ENCODE measurements at places on chromosomes 11 and 22.
A peak's percentile ranks its signal among the peaks of the same experiment; 100 is the strongest.

DNA sequence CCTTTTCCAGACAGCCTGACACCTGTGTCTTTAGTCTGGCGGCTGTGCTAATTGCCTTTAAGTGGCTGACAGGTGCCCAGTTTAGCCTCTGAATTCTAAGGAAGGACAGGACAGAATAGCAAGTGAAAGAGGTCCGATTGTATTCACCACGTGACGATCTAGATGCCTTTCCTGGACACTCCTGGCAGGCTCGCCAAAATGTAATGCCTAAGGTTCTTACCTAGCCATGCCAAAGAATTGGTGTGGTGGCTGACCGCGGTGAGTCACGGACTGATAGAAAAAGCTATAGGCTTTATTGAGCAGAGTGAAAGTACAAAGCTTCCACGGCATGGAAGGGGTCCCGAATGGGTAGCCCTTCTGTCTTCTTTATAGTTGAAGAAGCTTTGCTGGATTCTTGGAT lies 26.7 kb downstream of the ANKRD42 start:
- DNase-seq, result no peak

GRCh38 chr11:86214710-86215109 lies 29.8 kb upstream of the EED start:
- peak; percentile 80 for DNase-seq

DNA sequence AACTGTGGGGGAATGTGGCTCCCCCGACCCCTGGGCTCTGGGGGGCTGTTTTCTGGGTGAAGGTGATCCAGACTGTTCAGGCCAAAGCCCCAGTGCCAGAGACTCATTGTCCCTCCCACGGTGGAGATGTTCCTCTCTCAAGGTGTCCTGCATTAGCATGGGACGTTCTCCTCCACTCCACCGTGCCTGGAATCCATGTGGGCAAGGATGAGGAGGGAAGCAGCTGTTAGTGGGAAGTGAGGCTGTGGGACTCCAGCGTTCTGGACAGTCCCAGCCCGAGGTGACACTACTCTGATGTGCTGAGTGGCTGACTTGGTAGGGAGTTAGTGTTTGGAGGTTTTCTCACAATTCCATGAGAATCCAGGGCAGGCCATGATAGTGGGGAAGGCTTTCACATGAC lies 31.4 kb upstream of the CLDN5 start:
- no peak for DNase-seq

DNA sequence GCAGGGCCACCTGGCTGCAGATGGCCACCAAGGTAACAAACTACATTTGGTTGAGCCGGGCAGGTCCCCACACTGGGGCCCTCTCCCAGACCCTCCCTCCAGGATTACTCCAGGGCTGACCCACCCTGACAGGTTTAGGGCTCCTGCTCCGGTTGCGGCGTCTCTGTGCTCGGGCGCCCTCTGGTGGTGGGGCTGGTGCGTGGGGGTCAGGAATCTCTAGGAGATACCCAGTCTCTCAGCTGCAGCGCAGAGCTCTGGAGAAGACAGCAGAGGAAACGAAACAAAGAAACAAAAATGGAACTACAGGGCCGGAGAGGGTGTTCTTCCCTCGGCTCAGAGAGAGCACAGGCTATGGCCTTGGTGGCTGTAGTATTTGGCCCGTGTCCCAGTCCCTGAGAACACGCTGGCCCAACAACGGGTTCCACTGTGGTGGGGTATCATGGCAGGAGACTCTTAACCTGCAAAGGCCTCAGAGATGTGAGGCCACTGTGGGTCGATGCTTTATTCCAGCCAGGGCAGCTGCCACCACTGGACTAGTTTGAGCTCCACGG lies 2.4 kb downstream of the C11orf96 start:
- peak; percentile 79 for DNase-seq

GRCh38 chr11:111370902-111371578 lies 8.0 kb downstream of the POU2AF1 start:
- DNase-seq, result peak; percentile 55

- peak; percentile 96 for DNase-seq
These were observed 12.7 kb upstream of the IL2RB start for GRCh38 chr22:37162221-37163095.

DNA sequence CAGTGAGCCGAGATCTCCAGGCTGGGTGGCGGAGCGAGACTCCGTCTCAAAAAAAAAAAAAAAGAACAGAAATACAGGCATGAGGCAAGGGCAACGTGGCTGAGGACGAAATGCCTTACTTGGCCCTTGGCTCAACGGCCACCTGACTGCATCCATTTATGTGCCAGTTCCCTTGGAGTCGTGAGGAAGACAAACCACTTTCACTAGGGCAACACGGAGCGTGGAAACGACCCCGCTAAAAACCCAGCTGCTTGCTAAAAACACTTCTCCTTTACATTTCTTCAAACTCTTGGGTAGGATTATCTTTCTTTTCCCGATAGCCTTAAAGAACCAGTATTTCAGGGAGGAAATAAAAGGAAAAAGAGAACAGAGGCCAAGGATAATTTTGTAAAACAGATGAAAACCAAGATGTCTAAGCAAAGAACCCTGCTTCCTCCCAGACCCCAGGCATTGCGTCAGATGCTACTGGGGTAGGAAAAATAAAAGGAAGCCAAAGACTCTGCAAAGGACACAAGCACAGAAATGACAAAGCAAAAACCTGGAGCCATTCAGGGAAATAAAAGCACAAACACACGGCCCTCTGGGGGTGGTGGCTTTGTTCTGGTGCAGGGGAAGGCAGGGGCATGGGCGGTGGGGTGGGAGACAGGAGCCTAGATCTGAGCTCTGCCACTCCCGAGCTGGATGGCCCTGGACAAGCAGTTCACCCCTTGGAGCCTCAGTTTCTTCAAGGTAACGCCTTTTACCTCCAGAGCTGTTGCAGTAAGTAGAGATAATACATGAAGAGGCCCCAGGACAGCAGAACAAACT lies 37.0 kb downstream of the PC start:
- DNase-seq, result no peak

- DNase-seq, result peak; percentile 78
These were observed 1.2 kb downstream of the BIRC3 start for GRCh38 chr11:102318469-102318868.

GRCh38 chr22:41844513-41844912 lies 11.6 kb downstream of the SREBF2 start:
- no peak for DNase-seq

- peak; percentile 87 for DNase-seq
These were observed 5.4 kb downstream of the GRK2 start for GRCh38 chr11:67271541-67272284.

GRCh38 chr11:12528487-12528886 lies 145.7 kb upstream of the TEAD1 start:
- DNase-seq, result no peak

DNA sequence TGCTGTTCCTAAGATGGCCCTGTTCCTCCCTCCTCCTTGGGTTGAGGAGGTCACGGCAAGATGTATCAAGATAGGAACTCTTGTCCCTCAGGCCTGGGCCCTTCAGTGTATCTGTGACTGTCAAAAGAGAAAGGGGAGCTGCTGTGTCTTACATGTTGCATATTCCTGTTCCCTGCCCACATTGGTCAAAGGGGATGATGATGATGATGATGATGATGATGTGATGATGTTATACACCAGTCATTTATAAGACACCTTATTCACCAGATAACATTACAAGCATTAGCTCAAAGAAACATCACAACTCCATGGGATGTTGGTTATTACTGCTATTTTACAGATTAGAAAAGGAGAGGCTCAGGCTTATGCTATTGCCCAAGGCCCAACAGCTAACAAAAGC lies 13.7 kb downstream of the FXYD6 start:
- peak; percentile 7 for DNase-seq

DNA sequence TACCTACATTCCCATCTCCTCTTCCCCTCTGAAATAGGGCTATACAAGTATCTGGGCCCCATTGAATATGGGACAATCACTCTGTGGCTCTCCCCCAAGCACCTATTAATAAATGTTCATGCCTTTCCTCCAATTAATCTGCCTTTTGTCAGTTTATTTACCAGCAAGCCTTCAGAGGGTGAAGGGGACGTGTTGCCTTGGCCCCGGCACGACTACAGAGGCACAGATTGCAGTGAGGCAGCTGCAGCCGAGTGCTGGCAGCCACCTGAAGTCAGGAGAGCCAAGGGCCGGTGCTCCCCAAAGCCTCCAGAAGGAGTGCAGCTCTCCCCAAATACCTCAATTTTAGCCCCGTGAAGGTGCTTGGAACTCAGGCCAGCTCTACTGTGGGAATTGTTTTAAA lies 580.9 kb upstream of the B3GAT1 start:
- DNase-seq, result no peak

DNA sequence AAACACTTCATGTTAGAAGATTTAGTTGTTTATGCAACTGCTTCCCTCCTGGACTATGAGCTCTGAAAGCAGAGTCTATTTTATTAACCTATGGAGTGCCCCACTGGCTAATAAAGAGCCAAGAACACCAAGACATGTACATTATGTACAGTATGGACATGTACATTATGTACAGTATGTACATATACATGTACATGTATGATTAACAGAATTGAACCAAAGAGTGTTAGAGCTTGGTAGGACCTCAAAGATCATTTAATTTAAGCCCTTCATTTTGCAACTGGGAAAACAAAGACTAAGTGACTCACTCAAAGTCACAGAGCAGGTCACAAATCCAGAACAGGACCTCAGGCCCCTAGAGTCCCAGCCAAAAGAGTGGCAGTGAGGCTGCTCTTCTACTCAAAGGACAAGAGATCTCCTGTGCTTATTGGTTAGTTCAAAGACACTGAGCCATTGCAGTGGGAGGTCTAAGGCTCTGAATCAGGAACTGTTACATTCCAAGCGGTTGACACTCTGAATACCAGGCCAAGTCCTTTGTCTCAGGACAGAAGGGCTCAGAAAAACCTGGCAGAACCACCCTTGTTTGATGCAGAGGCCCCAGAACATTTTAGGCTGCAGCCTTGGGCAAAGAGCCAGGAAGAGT lies 103.8 kb downstream of the FAM168A start:
- no peak for DNase-seq

GRCh38 chr11:57903441-57904123 lies 120.1 kb upstream of the OR9Q1 start:
- no peak for DNase-seq

- no peak for DNase-seq
These were observed 38.4 kb upstream of the HORMAD2 start for GRCh38 chr22:30041881-30042280.

- peak; percentile 86 for DNase-seq
These were observed 9.0 kb upstream of the AHNAK start for GRCh38 chr11:62555464-62556107.

DNA sequence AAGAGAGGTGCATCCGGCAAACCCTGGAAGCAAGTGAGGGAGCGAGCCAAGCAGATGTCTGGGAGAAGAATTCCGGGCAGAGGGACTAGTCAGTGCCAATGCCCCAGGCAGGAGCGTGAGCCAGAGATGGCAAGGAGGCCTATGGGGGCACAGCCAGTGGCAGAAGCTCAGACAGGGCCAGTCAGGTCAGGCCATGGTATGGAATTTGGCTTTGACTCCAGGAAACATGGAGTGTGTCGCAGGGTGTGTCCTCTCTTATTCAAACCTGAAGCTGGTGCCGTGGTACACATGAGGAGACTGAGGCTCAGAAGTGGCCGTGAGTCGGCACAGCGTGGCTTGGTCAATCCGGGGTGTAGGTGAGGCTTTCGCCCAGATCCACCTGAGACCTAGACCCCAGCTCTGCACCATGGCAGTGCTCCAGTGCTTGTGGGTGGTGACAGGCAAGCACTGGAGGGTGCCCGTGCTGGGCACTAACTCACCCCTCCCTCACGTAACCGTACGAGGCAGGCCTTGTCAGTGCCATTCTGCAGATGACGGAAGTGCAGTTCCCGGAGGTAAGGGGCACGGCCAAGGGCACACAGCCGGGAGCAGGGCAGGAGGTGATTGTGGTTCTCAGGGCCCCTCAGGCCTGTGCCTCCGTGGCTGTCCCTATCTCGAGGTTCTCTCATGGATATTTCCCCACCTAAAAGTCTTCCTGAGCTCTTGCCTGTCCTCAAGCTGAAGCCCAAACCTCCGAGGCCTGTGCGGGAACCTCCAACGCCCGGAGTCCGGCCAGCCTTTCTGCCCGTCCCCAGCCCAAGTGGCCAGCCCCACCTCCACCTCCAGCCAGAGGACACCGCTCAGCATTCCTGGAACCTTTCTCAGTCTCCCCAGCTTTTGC lies 10.6 kb upstream of the SPI1 start:
- DNase-seq, result no peak

- no peak for DNase-seq
These were observed 590.2 kb upstream of the LRRC4C start for GRCh38 chr11:42049650-42050049.

DNA sequence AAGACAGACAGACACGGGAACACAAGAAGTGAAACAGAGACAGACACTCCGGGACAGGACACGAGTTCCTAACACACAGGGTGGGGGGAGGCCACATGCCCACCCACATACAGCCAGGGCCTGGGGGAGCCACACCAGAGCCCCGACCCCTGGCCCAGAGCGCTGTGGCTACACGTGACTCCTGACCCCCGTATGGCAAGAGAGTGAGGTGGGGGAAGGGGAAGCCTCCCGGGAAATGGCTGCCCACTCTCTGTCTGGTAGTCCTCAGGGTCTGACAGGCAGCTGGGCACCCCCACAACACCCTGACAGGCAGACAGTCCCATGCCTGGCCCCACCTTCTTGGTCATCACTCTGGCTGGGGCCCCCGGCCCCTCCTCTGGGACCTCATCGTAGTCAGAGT lies 38.6 kb upstream of the PDE2A start:
- no peak for DNase-seq

GRCh38 chr22:24420072-24420976 lies 7.1 kb upstream of the ADORA2A start:
- no peak for DNase-seq

- DNase-seq, result no peak
These were observed 95.5 kb downstream of the CEP164 start for GRCh38 chr11:117423046-117423575.

DNA sequence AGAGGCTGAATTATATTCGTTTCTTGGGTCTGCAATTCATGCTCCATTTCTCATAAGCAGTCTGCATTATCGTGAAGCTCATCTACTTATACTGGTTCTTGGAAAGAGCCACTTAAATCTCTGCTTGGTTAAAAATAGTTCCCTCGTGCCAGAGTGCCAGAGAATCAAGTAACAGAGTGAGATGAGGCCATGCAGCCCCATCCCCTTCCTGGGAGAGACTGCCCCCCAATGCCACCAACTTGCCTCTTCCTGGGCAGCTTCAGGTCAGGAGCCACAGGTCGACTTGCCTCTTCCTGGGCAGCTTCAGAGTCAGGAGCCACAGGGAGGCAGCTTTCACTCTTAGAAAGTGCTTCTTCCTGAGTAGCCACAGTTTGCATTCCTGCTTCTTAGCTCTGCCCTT lies 223.9 kb upstream of the ZBED5 start:
- no peak for DNase-seq

DNA sequence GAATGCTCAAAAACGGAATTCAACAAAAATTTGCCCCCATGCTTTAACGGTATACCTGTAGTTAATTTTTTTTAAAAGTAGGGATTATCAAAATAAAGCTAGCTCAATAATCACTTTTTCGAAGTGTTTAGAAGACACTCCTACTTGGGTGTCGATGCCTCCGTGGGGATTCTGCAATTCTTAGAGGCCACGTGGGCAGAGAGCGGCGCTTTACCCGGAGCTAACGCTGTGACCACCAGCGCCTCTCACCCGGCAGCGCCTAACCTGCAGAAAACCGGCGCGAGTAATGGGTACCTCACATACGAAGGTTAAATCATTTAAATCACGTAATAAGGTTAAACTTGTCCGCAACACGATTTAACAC lies 583 bp downstream of the TAF1D start:
- DNase-seq, result peak; percentile 78

GRCh38 chr11:130774703-130775102 lies 141.6 kb downstream of the SNX19 start:
- DNase-seq, result no peak
